ENCODE measurements at places on chromosomes 6 and 20. TPM values are rescaled to one million over a fixed set of nuclear protein-coding genes. Genes with fewer than 3 reads are reported as not detected.

The FBXO5 gene
- 9.3 TPM for total RNA-seq

- no peak for DNase-seq
Measured at GRCh38 chr6:29008089-29008488, 3.0 kb upstream of the ZNF311 start.

- DNase-seq: no peak
Measured at GRCh38 chr20:24872291-24873024, 76.6 kb upstream of the CST7 start.

- DNase-seq: no peak
Measured at GRCh38 chr20:517221-517620, 26.4 kb downstream of the CSNK2A1 start.

DNA sequence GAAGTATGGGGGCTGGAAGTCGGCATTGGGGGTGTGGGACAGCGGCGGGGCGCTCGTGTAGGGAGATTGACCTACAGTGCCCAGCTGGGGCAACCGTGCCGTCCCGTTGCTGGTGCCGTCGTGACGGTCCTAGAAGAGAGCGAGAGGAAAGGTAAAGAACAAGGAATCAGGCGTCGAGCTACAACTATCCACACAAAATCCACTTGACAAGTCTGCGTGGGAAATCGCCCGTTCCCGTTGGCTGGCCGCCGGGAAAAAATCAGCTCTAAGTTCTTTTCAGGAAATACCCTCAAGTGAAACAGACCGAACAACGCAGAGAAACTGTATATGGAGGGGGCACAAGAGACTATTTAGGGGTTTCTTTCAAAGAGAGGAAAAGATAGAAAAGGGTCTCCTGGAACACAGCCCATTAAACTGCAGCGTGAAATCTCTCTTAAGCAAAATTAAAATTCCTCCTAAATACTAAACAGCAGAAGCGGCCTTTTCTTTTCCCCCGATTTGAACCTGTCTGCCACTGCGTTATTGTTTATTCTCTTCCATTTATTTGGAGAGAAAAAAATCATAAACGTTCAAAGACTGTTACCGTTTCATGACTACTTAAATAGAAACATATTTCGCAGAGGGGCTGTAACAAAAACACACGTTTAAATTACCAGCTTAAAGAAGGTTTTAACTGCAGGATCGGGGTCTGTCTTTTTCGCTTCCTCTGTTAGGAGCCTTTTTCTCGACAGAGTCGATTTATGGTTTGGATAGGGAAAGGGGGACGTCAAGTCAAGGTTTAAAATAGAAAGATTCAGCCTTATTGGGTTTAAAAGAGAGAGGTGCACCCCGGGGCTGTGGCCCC is 4.4 kb downstream of the TFAP2A start:
- no peak for DNase-seq
